Sigmoid colon (tissue), 7 donors: ENCODE measurements at places on chromosomes 6 and 20.

DNA sequence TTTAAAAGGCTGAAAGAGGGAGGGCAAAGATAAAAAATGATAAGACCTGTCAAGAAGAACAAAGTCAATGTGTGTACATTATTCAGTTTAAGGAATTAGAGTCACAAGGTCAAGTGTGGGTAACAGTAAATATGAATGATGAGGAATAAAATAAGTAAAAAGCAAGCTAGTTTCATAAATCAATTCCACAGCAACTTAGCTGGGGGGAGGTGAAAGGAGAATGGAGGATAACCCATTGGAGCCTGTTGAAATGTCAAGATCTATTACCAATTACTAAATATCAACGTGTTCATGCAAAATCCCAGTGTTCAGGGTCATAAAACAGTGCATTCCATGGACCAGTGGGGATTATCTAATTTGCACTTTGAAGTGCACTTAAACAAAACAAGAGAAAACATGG is 242.9 kb downstream of the TBX18 start:
- DNase-seq, result no peak

- peak; percentile 79 for DNase-seq
Measured at GRCh38 chr6:152112491-152113261, 305.2 kb downstream of the ESR1 start.

- DNase-seq, result no peak
Measured at GRCh38 chr6:137827977-137828810, 38.9 kb upstream of the TNFAIP3 start.

DNA sequence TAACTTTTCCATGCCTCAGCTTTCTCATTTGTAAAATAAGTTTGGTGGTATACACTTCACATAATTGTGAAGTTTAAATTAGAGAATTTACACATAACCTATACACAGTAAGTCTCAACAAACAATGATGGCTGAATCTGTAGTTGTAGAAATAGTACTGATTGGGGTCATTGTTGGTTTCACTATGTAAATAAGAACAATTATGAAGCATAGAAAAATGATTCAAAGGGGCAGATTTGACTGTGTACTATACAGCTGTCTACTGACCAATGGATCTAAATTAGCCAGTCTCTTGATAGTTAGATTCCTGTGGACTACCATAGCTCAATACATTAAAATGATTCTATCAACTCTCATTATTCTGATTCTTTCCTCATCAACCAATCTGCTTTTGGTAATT is 181.1 kb upstream of the STXBP5 start:
- DNase-seq, result no peak

- no peak for DNase-seq
Measured at GRCh38 chr6:54361734-54362133, 53.5 kb downstream of the TINAG start.

DNA sequence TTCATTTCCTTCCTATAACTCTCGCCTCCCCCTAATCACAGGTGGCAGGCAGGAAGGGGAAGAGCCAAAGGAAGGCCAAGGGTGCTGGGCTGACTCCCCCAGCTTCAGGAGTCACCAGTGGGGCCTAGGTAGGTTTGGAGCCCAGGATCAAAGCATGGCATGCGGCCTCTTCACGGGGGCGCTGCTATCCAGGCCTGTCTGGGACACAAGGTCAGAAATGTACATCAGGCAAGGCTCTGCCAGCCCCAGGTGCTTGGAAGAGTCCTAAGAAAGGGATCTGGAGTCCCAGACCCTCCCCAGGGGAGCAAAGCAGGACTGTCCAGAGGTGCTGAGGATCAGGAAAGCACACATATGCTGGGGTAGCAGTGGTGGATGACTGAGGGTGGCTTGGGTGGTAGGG is 10.4 kb downstream of the PI16 start:
- no peak for DNase-seq
